ENCODE measurements at places on chromosomes 1 and 21.

DNA sequence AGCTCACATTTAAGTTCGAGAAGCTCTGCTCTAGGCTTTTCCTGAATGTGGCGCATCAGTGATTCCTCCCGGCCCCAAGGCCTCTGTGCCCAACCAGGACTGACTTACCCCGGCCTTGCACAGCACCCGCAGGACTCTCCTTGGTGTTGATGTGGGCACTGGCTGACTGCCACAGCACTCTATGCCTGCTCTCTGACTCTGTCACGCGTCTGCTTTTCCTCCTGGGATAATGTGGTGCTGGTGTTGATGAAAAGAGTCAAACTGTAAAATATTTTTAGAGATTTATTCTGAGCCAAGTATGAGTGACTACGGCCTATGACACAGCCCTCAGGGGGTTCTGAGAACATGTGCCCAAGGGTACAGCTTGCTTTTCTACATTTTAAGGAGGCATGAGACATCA is 15.5 kb upstream of the SLC2A5 start:
- no peak for DNase-seq

DNA sequence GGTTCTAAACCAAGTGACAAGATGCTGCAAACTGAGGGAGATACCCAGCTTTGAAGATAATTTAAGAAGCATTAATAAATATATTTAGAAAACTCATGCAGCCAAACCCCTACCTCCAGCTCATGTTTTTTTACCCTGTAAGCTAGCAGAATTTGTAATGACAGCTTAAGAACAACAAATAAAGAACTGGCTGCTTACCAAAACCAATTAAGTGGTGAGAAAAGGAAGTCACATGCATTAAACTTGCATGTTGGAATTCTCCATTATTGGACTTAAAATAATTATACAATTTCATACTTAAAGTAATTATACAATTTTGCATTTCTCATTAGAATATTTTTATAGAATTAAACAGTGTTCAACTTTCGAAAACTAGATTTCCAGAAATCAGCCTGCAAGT is 75.6 kb upstream of the CNIH3 start:
- no peak for DNase-seq

GRCh38 chr1:111489604-111490003 is 13.8 kb downstream of the ADORA3 start:
- no peak for DNase-seq

- peak; percentile 53 for DNase-seq
Measured at GRCh38 chr1:83860490-83861221, 138.3 kb downstream of the TTLL7 start.

DNA sequence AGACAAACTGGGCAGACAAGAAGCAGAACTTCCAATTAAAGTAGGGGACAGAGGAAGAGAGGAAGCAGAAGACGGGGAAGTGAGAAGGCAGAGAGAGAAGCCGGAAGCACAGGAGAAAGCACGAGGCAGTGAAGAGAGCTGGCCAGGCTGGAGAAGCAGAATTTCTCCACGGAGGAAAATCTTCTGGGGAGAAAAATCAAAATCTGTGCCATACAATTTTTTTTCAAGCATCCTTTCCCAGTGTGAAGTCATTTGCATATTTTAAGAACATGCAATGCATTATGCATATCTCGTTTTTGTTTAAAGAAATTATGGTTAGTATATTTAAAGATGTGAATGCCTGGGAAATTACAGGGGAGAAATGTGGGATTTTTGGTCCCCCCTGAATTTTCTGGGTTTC is 7.3 kb upstream of the CAMK2N1 start:
- no peak for DNase-seq

- DNase-seq = no peak
Measured at GRCh38 chr1:233897325-233898162, 6.9 kb upstream of the SLC35F3 start.

DNA sequence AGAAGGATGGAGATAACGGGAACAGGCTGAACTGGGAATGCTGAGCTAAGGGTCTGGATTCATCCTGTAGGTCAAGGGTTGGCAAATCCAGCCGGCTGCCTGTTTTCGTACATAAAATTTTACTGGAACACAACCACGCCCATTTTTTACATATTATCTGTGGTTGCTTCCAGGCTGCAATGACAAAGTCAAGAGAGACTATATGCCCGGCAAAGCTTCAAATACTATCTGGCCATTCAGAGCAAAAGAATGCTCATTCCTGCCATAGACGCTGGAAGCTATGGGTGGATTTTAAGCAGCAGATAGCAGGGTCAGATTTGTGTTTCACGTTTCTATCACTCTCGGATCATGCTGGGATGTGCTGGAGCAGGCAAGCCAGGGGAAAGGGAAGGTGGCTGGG is 137.9 kb upstream of the EDN2 start:
- no peak for DNase-seq

DNA sequence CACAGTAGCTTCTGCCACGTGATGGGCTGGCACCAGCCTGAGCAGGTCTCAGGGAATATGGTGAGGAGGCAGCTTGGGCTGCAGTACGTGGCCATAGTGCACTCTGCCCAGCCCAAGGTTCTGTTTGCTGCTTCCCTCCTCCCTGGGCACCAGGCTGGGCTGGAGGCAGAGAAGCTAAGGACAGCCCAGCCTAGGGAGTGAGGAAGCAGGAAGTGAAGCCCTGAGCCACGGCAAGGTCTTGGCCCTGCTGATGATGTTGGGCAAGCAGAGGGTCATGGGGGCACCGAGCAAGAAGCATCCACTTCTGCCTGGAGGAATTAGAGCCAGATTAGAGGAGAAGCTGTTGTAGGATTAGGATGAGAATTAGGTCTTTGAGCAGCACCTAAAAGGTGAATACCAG is 326.7 kb upstream of the VAMP3 start:
- no peak for DNase-seq

DNA sequence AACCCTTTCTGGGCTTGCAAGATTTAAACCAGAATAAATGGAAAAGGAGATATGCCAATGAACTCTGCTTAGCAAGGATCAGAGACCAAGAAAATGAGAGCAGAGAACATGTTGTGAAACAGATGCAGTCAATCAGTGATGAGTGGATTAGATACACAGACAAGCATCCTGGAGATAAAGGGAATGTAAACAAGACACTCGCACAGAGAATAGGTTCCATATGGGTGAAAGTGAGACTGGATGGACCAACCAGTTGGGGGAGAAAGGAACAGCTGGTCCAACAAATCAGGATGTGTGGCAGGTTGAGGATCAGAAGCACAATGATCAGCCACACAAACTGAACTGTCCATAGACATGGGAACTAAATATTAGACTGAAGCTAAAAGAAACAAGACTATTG is 338.2 kb downstream of the ASTN1 start:
- no peak for DNase-seq

- no peak for DNase-seq
Measured at GRCh38 chr1:212257157-212257556, 28.1 kb upstream of the PPP2R5A start.

- no peak for DNase-seq
Measured at GRCh38 chr1:150992626-150993025, 10.5 kb downstream of the ANXA9 start.

- DNase-seq = no peak
Measured at GRCh38 chr1:233238884-233239431, 56.6 kb downstream of the PCNX2 start.

DNA sequence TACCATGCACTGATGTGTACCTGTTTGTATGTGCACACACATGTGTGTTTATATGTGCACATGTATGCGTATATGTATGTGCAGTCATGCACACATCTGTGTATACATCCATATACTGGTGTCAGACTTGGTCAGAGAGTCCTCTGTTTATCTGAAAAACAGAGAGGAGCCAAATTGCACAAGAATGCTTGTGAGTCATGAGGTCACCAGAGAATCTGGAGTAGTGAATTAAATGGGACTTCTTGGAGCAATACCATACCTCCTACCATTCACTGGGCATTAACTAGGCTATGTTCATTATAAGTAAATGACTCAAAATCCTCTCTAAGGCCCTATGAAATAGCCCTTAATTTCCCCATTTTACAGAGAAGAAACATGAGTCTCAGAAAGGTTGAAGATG is 272.1 kb upstream of the C1orf87 start:
- no peak for DNase-seq

DNA sequence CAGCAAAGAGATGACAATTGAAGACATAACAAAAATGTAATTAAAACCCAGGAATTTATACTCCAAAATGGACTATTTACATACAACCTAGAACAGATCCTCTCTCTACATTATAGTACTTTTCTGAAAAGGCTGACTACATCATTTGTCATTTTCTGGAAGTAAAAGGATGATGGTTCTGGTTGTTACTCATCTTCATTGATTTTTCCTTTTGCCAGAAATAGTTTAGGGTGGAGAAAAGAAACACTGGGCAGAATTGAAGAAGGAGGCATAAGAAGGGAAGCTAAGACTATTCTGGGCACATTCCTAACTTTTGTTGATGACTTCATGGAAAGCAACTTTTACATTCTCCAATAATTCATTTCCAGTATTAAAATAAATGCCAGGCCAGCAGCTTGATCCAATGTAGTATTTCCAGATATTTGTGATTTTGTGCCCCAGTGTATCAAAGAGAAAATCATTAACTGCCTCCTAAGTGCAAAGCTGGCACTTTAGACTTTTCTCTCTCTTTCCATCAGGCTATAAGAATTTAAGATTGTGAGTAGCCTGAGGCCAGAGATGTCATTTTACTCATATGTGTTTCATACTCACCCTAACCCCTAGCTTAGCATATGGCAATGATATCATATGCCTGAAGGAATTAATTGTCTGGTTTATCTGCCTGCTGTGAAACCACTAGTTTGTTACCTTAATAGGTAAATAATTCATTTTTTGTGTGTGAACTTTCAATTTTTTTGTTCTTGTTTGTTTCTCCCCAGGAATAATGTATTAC is 369.5 kb upstream of the LYPLAL1 start:
- no peak for DNase-seq

DNA sequence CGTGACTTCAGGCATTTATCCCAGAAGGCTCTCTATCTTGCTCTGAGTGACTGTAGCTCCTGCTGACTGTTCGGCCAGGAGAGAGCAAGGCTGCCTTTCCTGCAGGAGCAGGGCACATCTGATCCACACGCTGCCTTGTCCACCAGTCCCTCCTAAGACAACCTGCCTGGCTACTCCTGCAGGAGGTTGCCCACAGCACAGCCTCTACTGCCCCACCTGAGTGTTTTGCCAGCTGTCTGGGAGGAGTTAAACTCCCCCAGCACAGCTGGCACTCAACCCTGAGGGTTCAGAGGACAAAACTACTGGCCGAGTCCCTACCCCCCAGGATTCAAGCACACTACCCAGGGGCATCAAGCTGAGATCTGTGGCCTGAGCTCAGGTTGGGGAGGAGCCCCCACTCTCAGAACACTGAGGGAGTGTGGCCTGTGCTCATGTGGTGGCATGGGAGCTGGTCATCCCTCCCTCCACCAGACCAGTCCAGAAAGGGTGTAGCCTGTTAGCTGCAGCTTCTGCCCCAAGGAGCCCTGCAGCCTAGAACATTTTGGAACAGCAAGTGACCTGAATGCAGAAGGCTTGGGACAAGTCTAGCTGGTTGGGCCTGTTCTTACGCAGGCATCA is 237.3 kb downstream of the SLC44A5 start:
- no peak for DNase-seq

GRCh38 chr1:56451491-56451890 is 127.9 kb downstream of the PLPP3 start:
- DNase-seq = no peak

DNA sequence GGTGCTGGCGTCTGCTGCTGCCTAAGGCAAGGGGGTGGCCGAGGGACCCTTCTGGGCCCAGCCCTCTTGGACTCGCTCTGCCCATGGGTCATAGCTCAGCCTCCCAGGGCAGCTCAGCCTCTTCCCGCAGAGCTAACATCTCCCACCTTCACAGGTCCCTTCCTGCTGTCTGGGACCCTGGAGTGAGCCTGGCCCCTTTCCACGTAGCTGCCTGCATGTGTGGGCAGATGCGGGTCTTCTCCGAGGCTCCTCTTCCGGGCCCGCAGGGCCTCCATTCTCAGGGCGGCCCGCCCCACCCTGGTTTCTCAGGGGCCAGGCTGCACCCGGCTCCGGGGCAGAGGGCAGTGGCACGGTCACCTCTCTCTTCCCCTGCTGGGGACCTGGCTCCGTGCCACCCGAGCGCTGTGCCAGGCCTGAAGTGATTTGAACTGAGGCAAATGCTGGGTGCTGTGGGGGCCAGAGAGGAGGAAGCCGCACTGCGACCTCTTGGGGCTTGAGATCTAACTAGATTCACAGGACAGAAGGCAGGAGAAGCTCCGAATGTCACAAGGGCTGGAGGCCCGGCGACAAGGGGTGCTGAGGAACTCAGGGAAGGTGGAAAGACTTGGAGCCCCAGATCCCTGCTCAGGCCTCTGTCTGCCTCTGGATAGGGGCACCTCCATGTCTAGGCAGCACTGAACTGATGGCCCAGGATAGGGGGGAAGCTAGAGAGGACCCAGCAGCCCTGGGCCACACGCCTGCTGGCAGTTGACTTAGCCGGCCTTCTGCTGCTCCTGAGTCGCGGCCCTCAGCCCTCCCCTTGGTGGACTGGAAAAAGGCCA is 40.7 kb downstream of the COQ8A start:
- DNase-seq = no peak

DNA sequence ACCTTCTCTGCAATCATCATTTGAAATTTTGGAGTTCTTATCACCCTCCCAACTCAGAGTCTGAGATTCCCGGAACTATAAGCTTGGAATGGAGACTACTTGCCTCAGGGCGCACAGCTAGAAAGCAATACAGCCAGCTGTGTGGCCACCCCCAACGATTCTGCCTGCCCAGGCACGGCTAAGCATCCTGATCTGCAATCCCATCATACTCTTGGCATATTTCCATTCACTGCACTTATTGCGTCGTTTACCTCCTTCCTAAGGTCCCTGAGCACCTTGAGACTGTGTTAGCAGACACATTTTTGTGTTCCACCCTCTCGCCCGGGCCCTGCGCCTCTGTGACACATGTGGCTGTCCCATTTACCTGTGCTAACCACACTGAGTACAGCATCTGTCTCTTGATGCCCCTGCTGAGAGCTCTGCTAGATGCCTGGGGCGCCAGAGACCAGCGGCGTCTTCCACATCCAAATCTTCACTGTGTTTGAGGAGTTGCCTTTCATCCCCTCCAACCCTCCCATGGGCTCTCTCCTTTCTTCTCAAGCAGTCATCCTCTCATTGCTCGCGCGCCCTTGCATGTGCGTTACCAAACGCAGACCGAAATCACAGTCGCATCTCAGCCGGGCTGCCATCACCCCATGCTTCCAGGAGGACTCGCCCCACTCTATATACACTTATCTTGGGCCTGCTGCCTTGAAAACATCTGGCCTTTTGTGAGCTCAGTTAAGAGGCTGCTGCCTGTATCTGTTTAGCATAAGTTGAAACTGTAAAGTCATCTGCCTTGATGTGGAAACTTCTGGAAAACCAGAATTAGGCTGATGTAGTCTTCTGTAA is 3.5 kb upstream of the CLDN19 start:
- no peak for DNase-seq

GRCh38 chr1:174791863-174792262 is 207.9 kb upstream of the CACYBP start:
- no peak for DNase-seq

DNA sequence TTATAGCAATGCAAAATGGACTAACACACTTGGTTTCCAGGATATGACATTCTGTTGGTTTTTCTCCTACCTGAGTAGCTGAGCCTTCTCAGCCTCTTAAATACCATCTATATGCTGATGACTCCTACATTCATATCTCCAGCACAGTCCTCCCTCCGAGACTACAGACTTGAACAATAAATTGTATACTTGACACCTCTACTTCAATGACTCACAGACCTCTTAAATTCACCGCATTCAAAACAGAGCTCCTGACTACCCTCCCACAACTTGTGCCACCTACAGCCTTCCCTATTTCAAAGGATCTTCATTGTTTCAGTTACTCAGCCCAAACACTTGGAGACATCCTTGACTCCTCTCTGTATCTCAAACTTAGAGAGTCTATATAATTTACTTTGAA is 66.8 kb upstream of the ASB17 start:
- DNase-seq = no peak

GRCh38 chr1:82844911-82845827 is 1044.4 kb downstream of the ADGRL2 start:
- no peak for DNase-seq

All from stimulated activated CD8-positive, alpha-beta memory T cell treated with anti-CD3 and anti-CD28 coated beads, Interleukin-15, amount 100 ng/mL, for 48 hours (primary cell).